ENCODE measurements at places on chromosomes 12 and 14.
A peak's percentile ranks its signal among the peaks of the same experiment; 100 is the strongest.

- peak; percentile 62 for DNase-seq
Observed at GRCh38 chr12:67919406-67919805, 69.8 kb upstream of the IFNG-AS1 start.

DNA sequence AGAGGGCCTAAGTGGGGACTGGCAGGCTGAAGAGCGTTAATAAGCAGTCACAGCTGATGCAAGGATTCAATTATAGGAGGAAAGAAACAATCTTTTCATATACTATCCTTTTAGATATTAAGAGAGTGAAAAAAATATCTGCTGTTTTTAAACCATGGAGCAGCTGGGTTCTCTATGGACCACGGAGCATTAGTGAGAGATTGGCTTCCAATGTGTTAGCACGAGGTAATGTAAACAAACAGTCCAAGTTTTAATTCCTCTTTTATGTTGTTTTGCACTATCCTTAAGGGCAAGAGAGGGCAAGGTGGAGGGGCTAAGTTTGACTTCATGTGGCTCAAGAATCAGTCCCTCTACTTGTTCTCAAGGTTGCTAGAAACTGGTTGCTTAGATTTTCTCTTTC lies 30.9 kb downstream of the CDKN1B start:
- DNase-seq: no peak

DNA sequence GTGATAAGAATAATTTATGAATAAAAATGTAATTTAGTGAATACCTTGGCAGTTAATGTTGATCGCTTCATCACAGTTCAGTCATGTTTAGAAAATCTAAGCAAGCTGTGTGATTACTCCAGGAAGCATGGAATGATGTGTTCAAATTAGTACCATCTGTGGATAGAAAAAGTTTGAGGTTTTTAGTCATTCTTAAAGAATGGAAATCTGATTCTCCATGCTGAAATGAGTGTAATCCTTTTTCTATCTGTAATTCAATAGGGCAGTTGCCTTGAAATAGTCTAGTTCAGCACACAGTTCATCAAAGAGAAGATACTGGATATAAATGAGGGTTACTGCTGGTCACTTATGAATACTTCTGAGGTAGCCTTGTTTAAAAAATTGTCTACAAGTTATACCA lies 127.2 kb upstream of the MYF6 start:
- DNase-seq: peak; percentile 98

DNA sequence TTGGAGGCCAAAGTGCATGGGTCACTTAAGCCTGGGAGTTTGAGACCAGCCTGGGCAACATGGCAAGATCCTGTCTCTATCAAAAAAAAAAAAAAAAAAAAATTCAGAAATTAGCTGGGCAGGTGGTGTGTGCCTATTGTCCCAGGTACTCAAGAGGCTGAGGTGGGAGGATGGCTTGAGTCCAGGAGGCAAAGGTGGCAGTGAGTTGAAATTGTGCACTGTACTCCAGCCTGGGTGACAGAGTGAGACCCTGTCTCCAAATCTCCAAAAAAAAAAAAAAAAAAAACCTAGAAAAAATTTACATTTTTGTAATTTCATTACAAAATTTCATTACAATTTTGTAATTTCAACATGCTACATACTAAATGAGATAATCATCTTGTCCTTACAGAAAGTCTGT lies 42.7 kb downstream of the SYNE2 start:
- no peak for DNase-seq

DNA sequence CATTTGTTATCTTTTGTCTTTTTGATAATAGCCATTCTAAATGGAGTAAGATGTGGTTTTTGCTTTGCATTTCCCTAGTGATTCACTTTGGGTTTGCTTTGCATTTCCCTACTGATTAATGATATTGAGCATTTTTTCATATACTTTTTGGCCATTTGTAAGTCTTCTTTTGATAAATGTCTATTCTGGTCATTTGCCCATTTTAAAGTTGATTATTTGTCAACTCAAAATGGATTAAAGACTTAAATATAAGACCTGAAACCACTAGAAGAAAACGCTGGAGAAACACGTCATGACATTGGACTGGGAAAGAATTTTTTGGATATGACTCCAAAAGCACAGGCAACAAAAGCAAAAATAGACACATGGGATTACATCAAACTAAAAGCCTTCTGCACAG lies 148.0 kb downstream of the APAF1 start:
- no peak for DNase-seq

GRCh38 chr14:68705741-68706283 lies 87.1 kb downstream of the ZFP36L1 start:
- no peak for DNase-seq

DNA sequence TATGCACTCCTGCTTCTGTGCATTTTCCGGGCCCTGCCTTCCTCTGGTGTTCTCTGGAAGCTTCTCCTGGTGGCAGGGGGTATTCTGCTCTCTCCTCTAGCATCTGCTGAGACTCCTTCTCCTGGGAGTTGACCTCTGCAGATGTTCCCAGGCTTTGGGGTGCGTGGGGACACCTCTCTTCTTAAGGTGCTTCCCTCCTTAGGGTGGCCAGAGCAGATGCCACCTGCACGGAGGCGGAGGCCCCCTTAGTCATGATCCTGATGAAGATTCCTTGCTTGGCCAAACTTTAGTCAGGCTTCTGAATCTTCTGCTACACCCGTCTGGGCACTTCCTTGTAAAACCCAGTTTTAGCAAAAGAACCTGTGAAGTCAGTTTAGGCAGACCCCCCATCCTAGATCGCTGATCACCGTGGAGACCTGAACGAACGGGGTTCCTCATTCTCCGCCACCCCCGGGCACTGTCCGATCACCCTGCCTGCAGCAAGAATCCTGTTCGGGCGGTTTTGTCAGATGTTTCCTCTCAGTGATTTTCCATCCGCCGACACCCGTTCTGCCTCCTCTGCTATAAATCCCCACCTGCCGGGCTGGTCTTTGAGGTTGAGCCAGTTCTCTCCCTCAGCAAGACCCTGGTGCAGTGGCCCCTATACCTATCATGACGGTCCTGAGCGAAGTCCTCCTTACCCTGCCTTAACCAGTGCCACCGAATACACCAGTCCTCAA lies 111.9 kb downstream of the CALM1 start:
- DNase-seq: no peak

- DNase-seq: peak; percentile 38
Observed at GRCh38 chr12:56104815-56105608, 653 bp downstream of the PA2G4 start.

- no peak for DNase-seq
Observed at GRCh38 chr14:86712727-86713126, 1182.8 kb downstream of the FLRT2 start.

DNA sequence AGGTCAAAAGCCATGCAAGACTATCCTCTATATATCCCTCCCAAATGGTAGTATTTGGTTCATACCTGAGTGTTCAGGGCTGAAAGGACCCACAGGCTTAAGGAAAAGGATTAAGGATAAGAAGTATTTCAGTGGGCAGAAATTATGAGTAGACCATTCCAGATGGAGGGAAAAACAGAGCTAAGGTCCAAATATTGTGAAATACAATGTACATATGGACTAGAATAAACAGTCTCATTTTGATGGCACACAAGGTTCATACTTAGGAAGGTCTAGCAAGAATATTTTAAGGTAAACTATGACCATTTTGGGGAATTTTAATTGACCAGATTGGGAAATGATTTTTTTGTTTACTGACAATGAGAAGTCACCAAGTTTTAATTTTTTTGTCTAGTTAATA lies 124.6 kb downstream of the PRKD1 start:
- DNase-seq: no peak

DNA sequence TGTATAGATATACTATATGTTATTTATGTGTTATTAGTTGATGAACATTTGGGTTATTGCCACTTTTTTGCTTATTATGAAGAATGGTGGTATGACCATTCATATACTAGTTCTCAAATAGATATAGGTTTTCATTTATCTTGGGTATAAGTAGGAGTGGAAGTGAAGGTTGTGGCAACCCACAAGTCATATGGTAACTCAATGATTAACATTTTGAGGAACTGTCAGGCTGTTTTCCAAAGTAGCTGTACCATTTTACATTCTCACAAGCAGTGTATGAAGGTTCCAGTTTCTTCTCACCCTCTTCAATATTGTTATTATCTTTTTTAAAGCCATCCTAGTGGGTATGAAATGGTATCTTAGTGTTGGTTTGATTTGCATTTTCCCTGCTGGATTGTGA lies 19.0 kb upstream of the MSRB3 start:
- DNase-seq: no peak

GRCh38 chr12:27243006-27243405 lies 1.1 kb upstream of the STK38L start:
- DNase-seq: no peak

DNA sequence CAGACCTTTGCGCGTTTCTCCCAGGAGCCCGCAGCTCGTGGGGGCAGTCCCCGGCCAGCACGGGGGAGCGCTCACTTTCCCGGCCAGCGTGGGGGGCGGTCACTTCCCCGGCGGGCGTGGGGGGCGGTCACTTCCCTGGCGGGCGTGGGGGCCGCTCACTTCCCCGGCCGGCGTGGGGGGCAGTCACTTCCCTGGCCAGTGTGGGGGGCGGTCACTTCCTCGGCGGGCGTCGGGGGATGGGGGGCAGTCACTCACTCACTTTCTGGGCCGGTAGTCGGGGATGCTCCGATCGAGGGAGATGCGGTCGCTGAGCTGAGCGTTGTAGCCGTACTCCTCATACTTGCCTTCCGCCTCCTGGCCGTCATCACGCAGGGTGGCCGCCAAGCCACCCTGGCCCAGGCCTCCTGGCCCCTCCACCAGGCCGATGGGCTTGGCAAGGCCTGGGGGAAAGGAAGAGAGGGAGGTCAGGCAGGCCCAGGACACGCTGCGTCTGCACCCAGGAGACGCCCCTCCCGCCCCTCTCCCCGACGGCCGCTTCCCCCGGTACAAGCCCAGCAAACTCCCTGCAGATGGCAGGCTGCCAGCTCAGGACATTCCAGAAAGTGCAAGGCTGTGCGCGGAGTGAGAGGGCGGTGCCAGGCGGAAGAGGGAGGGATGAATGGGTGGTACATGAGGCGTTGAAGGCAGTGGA lies 43.3 kb downstream of the GALNT9 start:
- DNase-seq: no peak

GRCh38 chr14:75654127-75654732 lies 6.4 kb downstream of the ERG28 start:
- peak; percentile 56 for DNase-seq

- DNase-seq: no peak
Observed at GRCh38 chr14:49193332-49194065, 392.7 kb downstream of the RPS29 start.

DNA sequence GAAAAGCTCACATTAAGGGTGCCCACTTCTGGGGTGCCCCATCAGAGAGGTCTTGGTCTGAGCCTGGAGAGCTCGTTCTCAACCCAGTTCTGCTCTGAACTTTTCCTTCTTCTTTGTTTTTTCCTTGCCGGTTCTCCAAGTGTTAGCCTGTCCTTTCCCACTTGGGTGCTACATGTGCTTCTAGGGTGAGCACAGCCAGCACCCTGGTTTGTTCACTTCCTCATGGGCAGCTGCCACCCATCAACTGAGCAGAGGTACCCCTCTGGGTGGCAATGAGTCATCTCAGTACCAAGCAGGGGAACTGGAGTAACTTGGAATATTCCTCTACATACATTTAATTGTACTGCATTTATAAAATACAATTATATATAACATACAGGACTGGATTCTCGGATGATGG lies 3.9 kb upstream of the SYNE3 start:
- DNase-seq: no peak

- DNase-seq: no peak
Observed at GRCh38 chr14:72640911-72641485, 252.9 kb downstream of the DPF3 start.

- DNase-seq: no peak
Observed at GRCh38 chr12:80709811-80710726, 2.6 kb downstream of the MYF6 start.

DNA sequence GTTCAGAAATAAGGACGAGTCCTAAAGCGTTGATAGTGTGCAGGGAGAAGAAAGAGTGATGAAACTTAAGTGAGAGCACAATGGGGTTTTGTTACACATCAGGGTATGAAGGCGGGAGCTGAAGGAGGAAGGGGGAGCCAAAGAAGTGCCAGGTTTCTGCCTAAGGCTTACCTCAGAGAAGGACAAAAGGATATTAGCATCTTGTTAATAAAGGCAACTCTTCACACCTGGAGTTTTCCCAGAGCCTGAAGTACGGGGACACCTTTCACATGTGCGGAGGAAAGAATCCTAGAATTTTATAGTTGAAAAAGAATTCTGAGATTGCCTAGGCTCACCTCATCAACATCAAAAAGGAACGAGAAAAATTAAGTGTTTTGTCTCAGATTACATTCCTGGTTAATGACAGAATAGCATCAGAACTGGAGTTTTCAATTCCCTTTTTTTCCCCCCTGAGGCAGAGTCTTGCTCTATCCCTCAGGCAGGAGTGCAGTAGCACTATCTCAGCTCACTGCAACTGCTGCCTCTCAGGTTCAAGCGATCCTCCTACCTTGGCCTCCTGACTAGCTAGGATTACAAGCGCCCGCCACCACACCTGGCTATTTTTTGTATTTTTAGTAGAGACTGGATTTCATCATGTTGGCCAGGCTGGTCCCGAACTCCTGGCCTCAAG lies 2.2 kb upstream of the SAV1 start:
- DNase-seq: no peak

DNA sequence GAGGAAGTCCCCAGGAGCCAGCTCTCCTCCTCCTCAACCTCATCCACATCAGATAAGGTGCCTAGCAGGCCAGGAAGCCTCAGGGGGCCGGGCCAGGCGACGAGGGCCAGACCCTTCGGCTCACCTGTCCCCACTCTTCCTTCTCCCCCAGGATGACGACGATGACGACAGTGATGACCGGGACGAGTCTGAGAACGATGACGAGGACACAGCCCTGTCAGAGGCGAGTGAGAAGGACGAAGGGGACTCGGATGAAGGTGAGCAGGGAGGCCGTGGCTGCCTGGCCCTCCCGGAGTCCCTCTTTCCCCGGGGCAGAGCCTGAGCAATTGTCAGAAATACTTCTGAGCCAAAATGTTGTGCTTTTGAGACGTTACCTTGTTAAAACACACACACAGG lies 13.8 kb downstream of the SETD1B start:
- DNase-seq: no peak

DNA sequence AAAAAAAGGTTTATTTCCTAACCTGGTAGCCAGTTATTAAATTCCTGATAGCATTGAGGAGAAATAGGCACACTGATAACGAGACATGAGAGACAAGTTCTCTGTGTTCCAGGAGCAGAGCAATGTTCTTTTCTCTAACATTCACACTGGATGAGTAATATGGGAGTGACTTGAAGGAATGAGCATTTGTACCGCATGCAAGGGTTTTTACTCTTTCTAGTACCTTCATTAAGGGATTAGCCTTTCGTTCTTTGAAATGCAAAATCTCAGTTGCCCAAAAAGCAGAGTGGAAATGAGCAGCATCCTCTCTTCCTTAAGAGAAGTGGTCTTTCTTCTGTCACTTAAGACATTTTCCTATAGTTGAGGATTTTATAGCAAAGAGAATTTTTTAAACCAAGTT lies 54.7 kb downstream of the FGD4 start:
- DNase-seq: peak; percentile 75

GRCh38 chr14:93939304-93940229 lies 12.4 kb downstream of the FAM181A start:
- no peak for DNase-seq

DNA sequence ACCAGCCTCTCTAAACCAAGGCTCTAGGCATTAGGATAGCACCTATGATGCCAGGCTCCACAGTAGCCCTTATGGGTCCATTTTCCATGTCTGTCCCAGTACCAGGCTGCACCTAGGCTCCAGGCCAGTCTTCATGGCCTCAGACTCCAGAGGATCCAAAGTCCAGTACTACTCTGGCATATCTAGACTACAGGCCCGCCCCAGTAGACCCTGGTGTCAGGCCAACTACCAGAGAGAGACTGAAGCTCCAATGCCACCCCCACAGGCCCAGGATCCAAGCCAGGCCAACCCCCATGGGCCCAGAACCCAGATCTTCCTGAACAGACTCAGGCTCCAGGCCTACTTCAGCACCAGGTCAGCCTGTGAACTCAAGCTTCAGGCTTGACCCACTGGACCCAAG lies 287.0 kb downstream of the KCNC2 start:
- DNase-seq: no peak

All from HCEC 1CT (cell line).